ENCODE measurements at places on chromosomes 6 and 20.

- DNase-seq = no peak
These were observed 43.4 kb downstream of the LYRM4 start for GRCh38 chr6:5217356-5217755.

- DNase-seq = no peak
These were observed 54.2 kb downstream of the RAMACL start for GRCh38 chr6:166532302-166532701.

DNA sequence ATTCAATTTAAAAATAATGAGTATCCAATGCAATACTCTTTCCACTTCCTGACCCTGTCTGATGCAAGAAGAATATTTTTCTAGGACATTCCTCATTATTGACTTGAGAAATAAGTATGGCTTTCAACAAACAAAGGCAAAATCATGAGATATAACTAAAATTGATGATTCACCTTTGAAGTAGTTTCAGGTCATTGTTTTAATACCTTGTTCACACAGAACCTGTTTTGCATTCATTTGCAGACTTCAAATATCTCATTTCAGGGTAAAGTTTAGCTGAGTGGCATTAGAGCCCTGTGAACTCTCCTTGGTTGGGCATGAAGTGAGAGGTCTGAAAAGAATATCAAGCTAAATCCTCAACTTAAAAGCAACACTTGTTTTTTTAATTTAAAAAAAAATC is 309.2 kb downstream of the NRN1 start:
- no peak for DNase-seq

- DNase-seq = no peak
These were observed 107.8 kb downstream of the ZFP64 start for GRCh38 chr20:52083627-52084232.

DNA sequence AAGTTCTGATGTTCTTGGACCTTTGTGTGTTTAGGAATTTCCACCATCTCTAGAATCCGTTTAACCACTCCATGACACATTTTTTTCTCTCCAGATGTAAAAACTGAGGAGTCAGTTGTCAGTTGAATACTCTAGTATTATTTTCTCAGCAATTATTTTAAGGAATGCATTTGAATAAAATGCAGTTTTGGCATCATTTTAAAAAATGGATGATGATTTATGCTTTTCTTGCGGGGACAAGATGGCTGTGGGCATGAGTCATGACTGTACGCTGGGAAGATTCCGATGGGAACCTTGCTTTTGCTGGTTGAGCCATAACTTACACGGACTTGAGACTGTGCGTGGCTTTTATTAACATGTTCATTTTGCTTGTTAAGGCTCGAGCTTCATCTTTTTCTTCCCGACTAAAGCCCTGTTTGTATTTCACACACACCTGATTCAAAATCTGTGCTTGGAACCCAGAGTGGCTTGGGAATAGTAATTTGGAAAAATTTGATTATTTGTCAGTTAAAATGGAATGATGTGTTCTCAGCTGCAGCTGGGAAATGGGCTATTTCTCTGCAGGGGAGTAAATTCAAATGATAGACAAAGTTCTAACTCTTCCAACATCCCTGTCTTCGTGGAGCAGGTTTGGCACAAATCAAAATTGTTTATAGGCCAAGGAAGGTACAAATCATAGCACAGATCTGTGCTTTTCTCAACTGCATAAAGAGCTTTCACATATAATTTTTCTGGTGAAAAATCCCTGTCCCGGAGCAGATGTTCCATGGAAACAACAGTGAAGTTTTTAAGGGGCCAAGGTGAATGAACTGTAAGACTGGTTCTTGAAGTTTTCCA is 470.5 kb upstream of the JAG1 start:
- DNase-seq = no peak

DNA sequence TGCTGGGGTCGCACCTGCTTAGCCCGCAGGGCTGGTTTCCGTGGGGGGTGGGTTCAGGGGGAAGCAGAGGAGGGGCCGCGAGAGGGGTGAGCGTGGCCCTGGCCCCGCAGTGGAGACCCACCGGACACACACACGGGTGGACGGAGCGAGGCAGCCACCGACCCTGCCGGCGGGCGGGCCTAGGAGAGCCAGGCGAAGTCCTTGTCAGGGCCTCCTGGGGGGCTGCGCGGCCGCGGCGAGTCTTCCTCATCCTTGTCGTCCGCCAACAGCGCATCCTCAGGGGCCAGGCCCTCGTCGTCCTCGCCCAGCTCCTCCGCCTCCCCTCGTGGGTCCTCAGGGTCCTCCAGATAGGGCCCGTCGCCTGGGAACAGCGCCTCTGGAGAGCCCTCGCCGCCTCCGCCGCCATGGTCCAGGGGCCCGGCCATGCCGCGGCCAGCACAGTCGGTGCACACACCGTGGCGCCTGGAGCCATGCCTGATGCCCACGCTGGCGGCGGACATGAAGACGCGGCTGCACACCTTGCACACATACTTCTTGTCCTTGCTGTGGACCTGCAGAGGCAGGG is 7.3 kb downstream of the SLC2A4RG start:
- DNase-seq = no peak

DNA sequence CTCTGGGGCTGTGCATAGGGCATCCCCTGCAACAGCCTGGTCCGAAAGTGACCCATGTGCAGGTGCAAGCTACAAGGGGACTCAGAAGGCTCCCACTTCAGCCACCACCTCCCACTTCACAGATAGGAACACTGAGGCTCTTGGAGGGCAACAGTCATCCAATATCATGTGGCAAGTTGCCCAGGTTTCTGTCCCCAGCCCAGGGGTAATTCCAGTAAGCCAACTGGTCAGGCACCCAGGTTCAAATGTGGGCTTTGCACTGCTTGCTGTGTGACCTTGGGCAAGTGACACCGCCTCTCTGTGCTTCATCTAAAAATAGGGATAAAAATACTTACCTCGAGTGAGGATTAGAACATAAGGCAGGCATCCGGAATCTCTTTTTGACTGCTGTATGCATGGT is 62.0 kb upstream of the SIRPA start:
- no peak for DNase-seq

GRCh38 chr6:132133736-132134445 is 182.7 kb upstream of the CCN2 start:
- DNase-seq = no peak

- DNase-seq = no peak
These were observed 58.5 kb downstream of the BAK1 start for GRCh38 chr6:33521489-33522091.

GRCh38 chr6:85641522-85641896 is 1.2 kb downstream of the SYNCRIP start:
- no peak for DNase-seq

DNA sequence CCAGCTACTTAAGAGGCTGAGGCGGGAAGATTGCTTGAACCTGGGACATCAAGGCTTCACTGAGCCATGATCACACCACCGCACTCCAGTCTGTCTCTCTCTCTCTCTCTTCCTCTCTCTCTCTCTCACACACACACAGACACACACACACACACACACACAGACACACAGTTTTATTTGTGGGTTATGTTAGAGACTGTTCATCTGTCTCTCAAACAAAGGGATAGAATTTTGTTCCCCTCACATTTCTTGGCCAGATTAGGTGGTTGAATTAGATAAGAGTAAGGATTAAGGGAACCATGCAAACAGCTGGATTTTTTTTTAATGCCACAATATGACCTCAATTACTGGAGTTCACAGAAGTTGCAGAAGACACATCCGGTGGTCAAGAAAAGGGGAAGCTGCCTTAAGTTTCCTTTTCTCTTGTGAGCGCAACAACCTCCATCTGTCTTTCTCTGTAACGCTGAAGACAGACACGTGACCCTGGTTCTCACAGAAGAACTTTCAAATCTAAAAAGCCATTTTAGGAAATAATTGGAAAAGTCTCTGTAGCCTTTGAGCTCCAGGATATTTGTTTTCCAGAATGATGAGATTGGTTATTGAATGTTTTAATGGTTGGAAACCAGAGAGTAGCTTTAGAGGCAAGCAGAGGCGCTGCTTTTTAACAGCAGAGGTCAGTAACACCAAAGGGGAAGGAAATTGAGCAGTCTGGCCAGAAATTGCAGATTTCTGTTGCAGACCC is 32.9 kb upstream of the LGSN start:
- no peak for DNase-seq

DNA sequence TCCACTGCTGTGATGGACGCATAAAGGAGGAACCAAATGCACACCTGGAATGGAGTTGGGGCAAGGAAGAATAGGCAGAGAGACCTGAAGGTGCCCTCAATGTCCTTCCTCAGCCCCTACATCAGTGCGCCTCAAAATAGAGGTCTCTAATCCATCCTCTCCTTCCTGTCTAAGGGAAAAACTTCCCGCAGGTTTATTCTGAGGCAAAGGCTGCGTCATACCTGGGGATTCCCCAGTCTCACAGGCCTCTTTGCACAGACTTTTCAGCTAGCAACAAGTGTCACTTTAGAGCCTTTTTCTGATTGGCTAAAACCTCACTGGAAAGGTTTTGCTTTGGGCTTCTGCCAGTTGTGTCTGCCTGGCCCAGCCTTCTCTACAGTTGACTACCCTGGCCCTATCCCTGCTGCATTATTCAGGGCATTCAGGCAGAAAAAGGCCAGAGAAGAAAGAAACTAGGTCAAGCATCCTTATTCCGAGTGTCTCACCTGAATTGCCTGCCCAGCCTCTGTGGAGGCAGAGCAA is 1.8 kb upstream of the HLA-DQB1 start:
- DNase-seq = peak; percentile 14

- no peak for DNase-seq
These were observed 6.4 kb upstream of the FAM217A start for GRCh38 chr6:4085332-4085700.

DNA sequence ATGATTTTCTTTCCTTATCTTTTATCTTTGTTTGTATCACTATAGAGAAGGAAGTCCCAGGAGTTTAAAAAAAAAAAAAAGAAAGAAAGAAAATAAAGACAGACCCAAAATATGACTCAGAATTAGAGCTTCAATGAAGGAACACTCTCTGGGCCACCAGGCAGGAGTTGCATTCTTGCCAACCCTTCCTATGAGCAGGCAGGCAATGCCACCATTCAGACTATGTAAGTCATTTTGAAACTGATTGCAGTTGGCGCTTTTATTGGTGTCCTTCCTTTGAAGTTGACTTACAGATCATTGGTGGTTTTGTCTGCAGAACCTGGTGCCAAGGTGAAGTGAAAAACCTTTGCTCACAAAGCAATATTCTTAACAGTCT is 50.3 kb downstream of the MYB start:
- DNase-seq = no peak

DNA sequence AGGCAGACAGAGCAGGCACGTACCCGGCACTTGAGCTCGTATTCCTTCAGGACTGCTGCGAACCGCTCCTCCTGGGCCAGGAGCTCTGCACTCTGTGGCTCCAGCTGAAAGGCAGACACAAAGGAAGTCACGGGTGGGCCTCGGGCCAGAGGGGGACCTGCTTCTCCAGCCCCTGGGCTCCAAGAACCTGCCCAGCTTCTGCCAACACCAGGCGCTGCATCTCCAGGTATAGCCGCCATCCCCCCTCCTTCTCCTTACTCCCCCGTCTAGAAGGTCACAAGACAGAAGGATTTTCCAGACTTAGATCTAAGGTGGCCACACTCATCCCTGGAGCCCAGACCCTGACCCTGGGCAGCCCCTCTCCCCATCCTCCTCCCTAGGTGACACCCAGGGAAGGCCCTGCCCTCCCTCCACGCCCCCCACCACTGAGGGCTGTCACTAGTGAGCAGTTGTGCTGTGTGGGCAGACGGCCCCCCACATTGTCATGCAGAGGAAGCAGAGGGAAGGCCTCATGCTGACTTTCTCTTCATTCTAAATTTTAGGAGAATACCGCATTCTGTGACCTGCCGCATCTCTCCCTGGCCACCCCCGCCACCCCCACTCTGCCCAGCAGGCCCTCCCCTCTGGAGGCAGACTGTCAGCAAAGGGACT is 81.9 kb downstream of the GINS1 start:
- DNase-seq = no peak

- DNase-seq = no peak
These were observed 17.6 kb upstream of the PKHD1 start for GRCh38 chr6:52104979-52105378.

DNA sequence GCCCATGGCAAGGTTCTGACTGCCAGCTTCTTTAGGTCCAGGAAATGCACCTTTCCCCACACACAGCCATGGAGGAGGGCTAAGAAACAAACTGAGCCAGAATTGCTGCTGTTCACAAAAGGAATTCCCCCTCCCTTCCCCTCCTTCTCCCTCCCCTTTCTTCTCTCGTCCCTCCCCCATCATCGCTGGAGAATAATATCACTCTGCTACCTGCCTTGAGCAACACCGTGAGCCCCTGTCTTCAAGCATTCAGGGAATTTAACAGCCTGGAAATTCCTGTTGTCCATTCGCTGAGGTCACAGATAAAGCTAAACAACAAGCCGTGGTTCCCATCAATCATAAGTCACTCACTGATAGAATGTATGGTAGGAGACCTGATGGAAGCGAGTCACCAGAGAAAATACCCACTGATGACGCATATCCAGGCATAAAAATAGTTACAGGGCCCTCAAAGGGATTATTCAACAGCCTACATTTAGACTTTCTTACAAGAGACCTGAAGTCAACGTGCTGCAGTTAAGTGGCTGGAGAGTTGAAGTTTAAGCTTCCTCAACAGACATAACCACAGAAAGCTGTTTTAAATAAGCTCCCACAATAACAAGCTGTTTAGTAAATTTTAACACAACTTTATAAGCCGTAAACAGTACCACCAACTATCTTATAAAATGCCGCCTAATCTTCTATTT is 59.7 kb downstream of the HIVEP2 start:
- DNase-seq = peak; percentile 38

DNA sequence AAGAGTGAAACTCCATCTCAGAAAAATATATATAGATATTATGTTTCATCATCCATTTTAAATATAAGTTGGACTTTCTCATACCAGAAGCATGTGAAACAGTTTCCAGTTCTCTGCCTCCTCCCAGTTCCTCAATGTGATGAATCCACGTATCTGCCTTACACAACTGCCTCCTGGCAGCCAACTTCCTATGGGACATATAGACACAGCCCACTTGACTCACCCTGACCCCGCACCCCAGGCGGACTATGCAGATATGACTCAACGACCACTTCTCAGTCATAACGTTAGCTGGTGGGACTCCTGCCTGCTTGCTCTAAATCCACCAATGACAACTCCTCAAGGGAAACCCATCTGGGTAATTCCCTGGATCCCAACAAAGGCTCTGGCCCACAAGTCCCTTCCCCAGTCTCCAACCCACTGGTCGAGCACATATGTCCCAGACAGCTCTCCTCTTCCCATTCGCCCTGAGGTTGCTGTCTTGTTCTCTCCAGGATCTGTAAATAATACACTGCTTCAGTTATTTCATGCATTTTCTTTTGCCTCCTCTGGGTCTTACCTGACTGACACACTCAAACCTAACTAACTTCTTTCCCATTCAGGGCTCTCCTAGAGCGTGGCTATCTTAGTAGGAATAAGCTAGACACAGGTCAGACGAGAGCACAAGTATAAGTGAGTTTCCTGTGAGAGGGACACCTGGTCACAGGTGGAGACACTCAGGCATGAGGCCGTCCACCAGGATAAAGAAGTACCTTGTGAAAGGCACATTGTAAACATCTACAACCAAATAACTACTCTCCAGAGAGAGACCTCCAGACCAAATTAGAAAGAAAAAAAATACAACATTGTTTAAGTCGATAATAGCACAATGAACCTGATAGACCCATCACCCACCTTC is 548.5 kb downstream of the CD83 start:
- no peak for DNase-seq

- peak; percentile 61 for DNase-seq
These were observed at the start of gene UST for GRCh38 chr6:148746363-148747144. Gene UST, plus strand, starts transcription at chr6:148747030. Its CDS starts 401 bp downstream, at chr6:148747431.

- DNase-seq = no peak
These were observed 453.0 kb upstream of the SULF2 start for GRCh38 chr20:48238326-48238725.

GRCh38 chr20:62032609-62033368 is 32.9 kb downstream of the TAF4 start:
- DNase-seq = no peak
